ENCODE measurements at places on chromosomes 1 and 21.

DNA sequence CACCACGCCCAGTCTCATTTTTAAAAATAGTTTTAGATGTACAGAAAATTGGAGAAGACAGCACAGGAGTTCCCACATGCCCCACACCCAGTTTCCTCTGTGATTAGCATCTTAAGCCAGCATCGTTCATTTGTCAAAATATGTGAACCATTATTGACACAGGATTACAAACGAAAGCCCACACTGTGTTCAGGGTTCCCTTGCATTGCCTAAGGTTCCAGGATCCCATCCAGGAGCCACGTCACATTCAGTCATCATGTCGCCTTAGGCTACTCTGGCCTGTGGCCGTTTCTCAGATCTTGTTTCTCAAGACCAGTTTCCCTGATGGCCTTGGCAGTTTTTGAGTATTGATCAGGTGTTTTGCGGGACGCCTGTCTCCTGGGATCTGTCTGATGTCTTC lies 34.7 kb upstream of the TNFRSF1B start:
- no peak for DNase-seq

DNA sequence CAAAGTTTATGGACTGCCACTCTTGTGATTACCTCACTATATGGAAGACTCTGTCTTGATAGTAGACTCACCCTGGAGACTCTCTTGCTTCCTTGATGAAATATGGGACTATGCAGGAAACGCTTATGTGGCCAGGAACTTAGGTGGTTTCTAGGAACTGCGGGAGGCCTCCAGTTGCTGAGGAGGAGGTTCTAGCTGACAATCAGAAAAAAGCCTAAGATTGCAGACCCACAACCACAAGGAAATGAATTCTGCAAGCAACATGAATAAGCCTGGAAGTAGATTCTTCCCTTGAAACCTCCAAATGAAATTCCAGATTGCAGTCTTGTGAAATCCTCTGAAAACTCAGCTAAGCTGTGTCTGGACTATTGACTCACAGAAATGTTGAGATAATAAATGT lies 88.9 kb upstream of the COL11A1 start:
- DNase-seq, result no peak

GRCh38 chr1:11664336-11665065 lies 501 bp downstream of the FBXO6 start:
- DNase-seq, result no peak

DNA sequence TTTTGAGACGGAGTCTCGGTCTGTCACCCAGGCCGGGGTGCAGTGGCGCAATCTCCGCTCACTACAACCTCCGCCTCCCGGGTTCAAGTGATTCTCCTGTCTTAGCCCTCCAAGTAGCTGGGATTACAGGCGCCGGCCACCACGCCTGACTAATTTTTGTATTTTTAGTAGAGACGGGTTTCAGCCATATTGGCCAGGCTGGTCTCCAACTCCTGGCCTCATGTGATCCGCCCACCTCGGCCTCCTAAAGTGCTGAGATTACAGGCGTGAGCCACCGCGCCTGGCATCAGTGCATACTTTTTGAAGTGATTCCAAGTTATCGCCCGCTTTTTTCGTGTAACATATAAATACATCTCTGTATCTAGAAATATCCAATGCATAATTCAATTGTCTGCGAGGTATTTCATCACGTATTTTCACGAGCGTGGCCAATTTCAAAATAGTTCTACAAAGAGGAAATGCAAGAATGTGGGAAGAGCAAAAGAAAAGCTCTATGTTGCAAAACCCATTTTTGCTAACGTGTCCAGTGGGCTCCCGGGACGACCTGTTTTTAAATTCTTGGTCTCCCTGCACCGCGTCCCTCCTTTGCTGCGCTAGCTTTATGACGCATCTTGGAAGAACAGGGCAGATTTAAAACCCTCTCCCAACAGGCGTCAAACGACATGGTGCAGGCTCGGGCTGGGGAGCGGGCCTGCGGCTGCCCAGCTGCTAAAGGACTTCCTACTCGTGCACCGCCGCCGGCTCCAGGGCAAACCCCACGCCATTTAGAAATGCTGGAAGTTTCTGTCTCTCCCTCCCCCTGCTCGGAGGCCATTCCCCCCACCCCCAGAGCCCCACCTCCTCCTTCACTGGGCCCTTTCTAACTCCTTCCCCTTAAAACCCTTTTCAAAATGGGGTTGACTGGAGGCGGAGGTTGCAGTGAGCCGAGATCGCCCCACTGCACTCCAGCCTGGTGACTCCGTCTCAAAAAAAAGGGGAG lies 923 bp upstream of the IFNGR2 start:
- DNase-seq, result peak; percentile 33

DNA sequence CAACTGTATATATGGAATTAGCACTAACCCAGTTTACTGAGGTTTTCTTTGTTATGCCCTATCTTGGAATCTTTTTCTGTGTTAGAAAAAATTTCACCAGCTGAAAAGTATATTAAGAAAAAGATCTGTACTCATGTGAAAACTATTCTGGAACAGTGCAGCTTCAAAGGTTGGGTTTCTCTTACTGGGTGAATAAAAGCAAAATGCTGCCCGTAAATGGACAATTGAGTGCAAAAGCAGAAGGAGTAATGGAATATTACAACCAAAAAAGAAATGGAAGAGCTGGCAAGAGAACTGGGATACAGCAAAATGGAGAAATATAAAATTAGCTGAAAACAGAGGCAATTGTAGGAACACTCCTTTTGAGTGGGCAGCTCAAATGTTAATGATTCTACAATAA lies 17.0 kb upstream of the RAVER2 start:
- no peak for DNase-seq

DNA sequence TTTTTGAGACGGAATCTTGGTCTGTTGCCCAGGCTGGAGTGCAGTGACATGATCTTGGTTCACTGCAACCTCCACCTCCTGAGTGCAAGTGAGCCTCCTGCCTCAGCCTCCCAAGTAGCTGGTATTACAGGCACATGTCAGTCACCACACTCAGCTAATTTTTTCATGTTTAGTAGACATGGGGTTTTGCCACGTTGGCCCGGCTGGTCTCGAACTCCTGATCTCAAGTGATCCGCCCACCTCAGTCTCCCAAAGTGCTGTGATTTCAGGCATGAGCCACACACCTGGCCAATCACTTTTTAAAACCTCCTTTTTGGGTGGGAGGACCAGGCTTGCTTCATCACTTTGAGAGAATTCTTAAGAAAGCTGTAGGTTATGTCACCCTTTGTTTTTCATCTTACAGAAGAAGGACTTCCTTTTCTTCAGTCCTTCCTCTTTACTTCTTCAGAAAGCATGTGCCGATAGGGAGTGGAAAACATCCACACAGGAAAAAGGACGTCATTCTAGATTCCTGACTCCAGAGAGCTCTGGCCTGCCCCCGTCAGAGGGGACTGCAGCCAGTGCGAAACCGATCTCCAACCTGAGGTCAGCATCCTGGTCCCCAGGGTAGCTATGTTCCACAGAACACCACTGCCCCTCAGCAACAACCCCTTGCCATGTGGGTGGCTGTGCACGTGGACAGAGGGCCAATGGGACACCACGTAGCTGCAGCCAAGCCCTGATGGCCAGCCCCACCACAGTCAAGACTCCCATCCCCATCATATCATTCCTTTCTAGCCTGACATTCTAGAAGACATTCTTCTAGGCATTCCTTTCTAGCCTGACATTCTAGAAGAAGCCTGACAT lies 21.9 kb downstream of the NCF2 start:
- DNase-seq, result no peak

DNA sequence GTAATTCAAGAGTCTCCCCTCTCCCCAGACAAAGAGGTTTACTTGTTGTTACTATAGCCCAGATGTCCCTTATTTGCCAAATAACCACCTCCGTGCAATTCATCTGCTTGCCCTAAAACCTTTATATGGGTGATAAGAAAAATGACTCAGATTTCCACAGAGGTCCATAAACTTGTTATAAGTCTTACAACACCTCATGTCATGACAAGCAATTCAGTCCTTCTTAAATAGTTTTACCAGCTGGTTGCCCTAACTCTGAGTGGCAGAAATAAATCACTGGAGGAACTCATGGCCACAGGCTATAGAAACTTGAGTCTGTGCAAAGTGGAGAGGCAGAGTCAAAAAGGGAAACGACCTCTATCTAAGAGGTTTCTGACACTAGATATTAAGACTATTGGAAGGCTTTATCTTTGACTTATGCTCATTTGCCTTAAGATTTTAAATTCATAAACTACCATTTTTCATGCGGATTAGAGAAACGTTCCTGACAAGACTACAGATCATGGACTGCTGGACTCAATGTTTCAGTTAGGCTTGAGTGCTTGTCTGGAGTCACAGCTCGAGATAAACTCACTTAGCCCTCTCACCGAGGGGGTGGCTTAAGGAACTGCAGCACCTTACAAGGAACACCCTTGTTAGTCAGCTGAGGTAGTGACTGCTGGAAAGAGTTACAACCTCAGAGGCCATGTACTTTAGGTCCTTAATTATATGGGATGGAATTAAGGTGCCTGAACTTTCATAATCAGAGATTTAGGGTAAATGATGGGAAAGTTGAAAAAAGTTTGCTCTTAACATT lies 662.5 kb upstream of the USP24 start:
- no peak for DNase-seq

DNA sequence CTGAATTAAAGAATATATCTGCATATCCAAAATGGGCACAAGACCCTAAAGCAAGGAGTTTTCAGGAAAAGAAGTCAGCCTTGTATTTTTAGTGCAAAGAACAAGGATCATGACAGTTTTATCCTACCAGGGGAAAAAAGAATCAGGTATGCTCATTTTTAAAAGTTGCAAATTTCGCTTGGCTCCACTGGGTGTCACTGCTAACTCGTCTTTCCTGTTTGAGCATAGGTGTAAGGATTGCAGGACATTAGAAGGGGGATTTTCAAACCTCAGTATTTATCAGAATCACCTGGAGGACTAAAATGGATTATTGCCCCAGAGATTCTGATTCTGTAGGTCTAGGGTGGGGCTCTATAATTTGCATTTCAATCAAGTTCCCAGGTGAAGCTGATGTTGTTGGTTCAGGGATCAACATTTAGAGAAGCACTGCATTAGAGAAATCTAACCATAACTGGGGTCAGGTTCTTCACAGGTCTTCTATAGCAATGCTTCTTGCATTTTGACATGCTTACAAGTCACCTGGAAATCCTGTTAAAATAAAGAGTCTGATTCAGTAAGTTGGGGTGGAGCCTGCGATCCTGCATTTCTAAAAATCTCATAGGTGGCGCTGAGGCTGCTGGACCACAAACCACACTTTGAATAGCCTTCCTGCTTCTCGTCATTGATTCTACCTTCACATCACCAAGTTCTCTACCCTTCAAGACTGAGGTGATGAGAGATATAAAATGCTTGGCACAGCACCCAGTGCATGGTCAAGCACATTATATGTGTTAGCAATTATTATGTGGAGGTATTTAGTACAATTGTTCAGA lies 39.6 kb downstream of the NUF2 start:
- DNase-seq, result peak; percentile 47

Data from midbrain (tissue), 1 donor.